Midbrain (tissue), 1 donor: ENCODE measurements at places on chromosomes 3 and 15.

DNA sequence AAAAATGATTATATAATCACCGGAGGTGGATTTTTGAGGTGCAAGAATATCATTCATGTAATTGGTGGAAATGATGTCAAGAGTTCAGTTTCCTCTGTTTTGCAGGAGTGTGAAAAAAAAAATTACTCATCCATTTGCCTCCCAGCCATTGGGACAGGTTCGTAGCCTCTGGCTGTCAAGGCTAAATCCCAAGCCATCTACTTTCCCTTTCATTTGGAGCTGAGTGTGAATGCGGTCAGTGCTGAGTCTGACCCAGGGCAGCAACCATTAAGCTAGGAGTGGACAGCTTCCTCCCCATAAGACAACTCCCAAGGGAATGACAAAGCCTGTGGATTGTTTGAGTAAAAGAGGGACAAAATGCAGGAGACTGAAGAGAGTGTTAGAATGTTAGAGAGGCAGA, 33.6 kb downstream of the PARP14 start:
- DNase-seq: no peak

DNA sequence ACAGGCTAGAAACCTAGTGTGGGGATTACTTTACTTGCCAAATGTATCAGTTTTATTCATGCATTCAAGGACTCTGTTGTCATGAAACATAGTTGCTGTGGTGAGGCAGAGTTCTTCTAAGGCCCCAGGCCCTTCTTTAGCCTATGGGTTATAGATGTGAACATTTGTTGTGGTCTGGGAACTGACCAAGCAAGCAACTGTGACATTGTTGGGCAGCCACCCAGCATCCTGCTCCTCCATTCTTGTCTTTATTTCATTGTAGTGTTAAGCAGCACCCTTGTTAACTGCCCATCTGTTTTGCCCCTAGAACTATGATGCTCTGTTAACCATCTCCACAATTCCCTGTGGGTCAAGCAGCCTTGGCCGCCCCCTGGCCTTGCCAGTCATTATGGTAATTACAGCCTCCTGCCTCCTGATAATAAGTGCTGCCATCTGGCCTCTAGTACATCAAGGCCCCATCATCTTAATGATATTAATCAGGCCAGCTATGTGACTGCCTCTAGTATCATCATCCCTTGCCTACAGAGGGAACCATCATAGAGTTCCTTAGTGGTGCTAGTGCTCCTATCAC, 12.2 kb upstream of the IFT57 start:
- no peak for DNase-seq

GRCh38 chr3:178492491-178492890, 43.7 kb upstream of the KCNMB2 start:
- DNase-seq: no peak

DNA sequence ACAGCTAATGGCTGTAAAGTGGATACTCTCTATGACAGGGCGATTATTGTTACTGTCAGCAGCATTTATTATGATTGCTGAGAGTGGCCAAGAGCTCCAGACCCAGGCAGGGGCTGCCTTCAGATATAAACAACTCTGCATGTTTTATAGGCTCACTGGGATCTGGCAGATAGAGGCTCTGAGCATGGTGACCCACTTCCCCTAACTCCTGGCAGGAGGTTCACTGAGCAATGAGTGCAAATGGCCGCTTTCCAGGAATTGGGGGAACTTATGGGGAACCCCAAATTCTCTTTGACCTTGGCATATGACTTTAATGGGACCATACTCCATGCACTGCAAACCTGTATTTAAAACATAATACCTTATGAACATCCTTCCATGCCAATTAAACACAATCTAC, 59.0 kb downstream of the SCN5A start:
- no peak for DNase-seq

GRCh38 chr3:52384019-52384761, 60.7 kb downstream of the SEMA3G start:
- DNase-seq: no peak

GRCh38 chr15:74983725-74984231, 11.6 kb upstream of the SCAMP5 start:
- DNase-seq: no peak

DNA sequence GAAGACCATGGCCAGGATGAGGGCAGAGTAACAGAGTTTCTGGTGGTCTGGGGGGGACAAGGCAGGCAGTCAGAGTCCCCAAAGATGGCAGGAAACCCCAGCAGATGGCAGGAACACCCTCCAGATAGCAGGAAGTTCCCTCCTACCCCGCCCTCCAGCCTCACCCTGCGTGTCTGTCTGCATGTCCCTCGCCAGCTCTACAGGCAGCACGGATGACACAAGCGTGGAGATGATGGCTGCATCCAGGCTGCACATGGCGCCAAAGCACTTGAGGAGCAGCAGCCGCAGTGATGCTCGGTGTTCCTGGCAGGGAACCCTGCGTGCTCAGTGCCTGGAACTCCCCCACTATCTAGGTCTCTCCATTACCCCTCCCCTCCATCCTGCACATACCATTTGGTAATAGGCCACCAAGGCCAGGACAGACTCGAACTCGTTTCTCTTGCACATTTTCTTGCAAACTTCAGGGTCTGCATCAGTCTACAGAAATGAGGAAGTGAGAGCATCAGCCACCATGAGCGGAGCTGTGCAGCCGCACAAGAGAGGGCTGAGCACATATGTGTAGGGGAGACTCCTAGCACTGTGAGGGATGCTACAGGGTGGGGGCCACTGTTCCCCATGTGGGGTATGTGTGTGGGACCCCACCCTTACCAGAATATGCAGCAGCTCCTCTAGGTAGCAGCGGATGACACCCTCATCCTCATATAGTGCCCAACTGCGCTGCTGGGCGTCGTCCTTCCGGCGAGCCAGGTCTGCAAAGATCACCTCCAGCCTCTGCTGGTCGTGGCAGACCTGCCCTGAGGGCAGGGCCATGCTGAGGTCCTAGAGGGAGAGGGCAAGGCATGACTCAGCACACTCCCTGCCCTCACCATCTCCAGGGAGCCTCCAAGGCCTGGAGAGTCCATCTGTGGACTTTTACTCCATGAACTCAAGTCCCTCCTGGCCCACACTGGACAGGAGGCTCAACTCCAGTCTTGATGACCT, 6.0 kb downstream of the NCKIPSD start:
- DNase-seq: no peak

GRCh38 chr3:13976469-13976868, 96.6 kb upstream of the WNT7A start:
- DNase-seq: no peak

DNA sequence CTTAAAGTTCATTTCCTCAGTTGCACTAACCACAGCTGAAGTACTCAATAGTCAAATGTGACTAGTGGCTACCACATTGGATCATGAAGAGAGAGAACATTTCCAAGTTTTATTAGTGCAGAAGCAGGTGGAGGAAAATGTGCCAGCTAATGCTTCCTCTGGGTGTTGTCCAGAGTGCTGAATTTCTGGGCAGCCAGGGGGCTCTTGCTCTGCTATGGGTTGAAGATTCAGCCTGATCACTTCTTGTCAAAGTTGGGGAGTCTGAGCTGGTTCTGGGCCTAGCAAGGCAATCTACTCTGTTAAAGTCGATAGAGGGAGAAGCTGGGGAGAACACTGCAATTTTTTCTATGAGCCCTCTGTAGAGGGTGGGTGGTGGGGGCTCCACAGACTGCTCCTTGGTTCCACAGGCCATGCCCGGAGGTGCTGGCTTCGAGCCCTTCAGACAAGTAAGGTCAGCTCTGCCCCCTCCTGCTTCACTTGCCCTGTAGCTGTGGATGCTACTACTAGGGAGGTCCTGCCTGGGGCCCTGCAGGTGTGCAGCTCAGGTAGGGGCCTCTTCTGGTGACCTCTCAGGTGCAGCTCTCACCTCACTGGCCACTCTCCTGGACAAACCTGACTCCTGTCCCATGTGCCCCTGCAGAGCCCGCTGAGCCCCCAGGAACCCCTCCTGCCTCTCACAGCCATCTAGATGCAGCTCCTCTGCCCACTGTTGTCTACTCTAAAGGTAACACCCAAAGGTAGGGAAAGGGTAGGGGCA, 8.2 kb downstream of the ALG3 start:
- no peak for DNase-seq

- no peak for DNase-seq
These were observed 700.6 kb upstream of the CFAP20DC start for GRCh38 chr3:59750391-59750790.

GRCh38 chr15:66860844-66861243, 158.8 kb downstream of the SMAD6 start:
- no peak for DNase-seq

DNA sequence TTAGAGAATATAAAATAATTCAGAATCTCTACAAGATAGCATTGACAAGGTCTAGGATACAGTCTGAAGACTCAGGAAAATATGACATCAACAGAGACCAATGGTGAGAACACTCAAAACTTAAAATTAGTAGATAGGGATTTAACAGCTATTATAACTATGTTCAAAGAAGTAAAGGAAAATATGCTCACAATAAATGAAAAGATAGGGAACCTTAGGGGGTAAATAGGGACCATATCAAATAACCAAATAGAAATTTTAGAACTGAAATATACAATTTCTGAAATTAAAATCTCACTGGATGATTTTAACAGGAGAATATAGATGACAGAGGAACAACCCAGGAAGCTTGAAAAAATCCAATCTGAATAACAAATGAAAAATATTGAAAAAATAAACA, 31.8 kb upstream of the IGF2BP2 start:
- no peak for DNase-seq

- peak; percentile 84 for DNase-seq
These were observed 175.4 kb downstream of the MBNL1 start for GRCh38 chr3:152444029-152444641.

- DNase-seq: no peak
These were observed 3.2 kb downstream of the AKAP13 start for GRCh38 chr15:85383470-85384148.

DNA sequence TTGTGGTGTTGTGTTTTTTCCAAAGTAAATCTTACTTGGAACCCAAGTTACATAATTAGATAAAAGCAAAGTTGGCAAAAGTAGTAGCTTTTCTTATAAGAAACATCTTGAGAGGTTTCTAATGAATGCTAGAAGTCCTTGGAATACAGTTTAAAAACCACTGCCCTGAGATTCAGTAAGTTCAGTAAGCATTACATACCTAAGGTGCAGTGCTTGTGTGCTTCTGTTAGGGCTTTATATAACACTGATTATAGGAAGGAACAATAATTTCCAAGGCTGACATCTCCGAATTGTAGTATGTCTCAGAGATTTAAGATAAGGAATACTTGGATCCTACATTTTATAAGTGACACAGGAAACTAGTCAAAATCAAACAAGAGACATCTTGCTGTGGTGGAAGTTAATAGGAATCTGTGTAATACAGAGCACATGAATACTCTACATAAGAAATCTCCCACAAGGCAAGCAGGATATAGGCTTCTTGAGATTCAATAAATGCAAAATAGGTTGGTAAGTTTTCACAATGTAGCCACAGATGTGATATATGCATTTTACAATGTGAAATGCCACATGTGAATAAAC, 268.2 kb downstream of the LSAMP start:
- no peak for DNase-seq

- no peak for DNase-seq
These were observed 6.5 kb downstream of the ALAS1 start for GRCh38 chr3:52204337-52205073.

- DNase-seq: no peak
These were observed 37.6 kb downstream of the RAB8B start for GRCh38 chr15:63226966-63227401.

DNA sequence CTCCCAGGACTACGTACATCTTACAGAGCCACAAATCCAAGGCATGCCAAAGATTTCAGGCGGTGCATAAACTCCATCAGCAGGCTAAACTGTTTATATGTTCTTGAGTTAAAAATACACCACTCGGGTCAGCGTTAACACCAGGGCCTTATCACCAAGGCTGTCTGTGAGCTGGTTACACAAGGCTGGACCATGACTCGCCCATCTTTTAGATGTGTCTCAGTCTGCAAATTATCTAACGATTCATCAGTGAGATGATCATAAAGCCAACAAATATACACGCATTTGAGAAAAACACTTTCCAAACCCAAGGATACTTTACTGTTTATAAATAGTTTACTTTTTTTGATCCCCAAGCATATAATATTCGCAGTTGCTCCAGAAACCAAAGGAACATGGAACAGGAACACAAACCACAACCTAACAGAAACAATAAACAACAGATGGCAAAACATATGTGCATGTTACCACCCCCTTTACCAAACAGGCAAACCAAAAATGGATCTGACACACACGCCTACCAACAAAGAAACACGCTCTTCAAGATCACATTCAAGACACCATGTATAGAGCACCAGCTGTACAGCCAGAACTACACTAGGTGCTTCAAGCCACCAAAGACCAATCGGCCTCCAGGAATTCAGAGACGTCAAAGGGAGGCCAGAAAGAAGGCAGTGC, 15.4 kb downstream of the LRIG1 start:
- no peak for DNase-seq

DNA sequence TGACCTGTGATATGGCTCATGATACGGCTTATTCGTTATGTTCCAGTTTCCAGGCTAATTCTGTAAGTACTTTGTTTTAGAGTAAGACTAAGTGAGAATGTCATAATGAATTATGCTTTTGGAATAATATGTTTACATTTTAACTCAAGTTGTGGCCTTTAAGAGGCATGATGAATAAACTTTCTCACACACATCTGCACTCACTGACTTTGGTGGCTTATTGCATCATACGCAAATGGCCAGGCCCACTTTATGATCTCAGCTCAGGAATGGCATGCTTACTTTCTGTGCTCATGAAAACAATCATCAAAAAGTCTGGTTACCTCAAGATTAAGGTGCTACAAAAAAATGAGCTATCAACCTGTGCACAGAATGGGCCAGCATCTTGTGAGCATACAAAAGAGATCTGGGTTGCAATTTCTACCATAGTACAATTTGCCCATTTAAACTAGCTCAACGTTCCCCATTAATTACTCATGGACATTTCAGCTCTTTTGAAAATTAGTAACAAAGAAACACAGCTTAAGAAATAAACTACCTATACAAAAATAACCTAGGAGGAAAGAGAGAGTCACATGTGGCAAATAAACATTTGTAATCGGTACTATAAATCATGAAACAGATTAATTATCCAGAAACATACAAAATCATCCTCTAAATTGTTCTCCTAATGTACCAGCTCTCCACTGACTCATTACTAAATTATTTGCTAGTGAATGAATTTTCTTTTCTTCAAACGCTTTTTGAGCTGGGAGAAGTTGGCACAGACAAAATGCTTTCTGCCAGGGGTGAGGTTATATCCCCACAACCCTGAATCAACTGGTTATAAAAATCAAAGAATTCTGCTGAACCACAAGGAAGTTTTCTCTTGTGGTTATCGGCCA, 439.0 kb upstream of the ADAMTS9 start:
- DNase-seq: no peak
